ENCODE measurements at places on chromosomes 7 and 10.

- peak; percentile 62 for DNase-seq
Observed at GRCh38 chr7:122137251-122138077, 6.6 kb downstream of the AASS start.

- DNase-seq: no peak
Observed at GRCh38 chr10:113965077-113965476, 78.6 kb upstream of the ADRB1 start.

DNA sequence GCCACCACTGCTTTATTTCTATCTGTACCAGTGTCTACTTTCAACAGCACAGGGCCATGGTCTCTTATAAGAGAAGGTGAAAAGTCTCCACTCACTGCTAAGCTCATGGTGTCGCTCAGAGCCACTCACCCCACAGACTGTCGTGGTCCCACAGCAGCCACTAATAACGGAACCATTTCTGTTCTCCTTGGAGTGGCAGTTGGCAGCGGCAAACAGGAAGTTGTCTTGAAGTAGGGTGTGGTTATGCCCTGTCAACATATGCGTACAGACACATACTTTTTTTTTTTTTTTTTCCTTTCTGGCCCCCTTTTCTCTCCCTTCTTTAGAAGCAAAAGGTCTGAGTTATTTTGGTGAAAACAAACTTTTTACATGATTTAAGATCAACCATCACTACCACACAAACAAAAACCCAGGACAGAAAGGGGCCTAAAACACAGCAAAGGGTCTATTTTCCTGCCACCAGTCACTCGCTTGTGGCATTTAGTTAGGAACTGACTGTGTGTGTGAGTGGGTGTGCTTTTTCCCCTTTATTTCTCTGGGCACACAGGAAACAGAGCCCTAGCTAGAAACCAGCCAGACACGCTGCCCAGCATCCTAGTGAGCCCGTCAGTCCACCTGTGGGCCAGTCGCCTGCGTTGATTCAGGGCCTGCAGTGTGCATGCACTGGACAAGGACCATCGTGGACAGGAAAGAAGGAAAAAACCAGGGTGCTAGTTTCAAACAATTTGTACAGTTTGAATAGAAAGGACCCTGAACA, 96.7 kb upstream of the EFCAB10 start:
- no peak for DNase-seq

DNA sequence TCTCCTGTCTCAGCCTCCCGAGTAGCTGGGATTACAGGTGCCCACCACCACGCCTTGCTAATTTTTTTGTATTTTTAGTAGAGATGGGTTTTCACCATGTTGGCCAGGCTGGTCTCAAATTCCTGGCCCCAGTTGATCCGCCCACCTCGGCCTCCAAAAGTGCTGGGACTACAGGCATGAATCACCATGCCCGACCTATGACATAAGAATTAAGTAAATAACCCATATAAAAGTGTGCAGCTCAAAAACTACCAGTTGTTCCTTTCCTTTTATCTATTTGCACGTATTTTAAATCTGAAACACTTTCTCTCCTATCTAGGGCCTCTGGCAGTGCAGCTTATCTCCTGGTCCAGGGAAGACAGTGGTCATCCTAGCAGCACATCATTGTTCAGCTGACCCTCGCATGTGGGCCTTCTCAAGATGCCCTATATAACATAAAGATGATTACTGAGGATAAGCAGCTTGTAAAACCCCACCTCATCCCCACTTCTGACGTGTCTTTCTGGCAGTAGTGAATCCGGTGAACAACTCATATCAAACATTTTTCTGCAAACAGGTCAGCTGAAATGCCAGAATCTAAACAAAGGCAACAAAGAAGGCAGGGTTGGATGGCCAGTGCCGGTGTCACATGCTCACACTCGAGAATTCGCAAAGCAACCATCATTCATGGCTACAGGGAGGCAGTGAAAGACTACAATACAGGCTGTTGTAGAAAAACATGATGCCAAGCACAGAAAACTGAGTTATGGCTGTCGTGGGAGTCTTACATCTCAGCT, 36.0 kb upstream of the KCNIP2 start:
- DNase-seq: peak; percentile 80

GRCh38 chr7:34850681-34851080, 186.6 kb downstream of the DPY19L1 start:
- no peak for DNase-seq

DNA sequence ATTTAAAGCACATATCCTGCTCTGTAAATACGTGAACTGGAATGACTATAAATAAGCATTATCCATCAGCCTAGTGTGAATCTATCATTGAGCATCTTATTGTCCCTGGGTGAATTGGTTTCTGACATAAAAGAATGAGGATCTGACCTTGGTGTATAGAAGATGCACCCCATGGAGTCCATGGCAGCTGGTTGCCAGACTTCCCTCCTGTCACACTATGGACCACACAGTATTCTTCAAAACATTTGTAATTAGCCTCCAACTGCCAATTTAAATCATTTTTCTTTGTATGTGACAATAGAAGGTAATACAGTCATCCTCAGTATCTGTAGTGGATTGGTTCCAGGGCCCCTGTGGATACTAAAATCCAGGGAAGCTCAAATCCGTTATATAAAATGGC, 238.1 kb upstream of the ZWINT start:
- DNase-seq: no peak

DNA sequence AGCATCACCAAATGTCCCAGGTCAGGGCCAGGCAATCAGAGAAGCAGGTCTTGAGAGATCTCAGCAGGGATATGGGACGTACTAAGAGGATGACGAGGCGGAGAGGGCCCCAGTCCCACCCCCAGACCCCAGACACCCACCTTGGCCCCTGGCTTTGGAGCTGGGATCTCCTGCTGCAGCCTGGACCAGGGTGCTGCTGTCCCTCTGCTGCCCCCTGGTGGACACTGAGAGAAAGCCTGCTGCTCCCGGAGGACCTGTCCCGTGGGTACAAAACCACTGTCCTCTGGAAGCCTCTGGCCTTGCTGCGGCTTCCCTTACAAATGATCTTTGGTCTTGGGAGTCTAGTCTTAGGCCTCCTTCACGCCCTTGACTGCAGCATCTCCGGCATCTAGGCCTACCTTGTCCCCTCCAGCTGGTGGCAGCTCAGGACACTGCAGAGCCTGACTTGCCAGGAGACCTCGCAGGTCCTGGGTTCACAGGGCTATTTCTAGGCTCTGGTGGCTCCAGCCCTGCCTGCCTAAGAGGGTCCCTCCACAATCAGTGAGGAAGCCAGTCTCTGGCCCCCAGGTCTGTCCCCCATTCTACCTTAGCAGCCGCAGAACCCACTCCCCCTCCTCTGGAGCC, 97.1 kb downstream of the RGS10 start:
- DNase-seq: peak; percentile 68

GRCh38 chr10:11462071-11462470, 149.4 kb downstream of the USP6NL start:
- DNase-seq: no peak
